Fibroblast of skin of scalp (primary cell): ENCODE measurements at places on chromosomes 2 and 18.
A peak's percentile ranks its signal among the peaks of the same experiment; 100 is the strongest.

DNA sequence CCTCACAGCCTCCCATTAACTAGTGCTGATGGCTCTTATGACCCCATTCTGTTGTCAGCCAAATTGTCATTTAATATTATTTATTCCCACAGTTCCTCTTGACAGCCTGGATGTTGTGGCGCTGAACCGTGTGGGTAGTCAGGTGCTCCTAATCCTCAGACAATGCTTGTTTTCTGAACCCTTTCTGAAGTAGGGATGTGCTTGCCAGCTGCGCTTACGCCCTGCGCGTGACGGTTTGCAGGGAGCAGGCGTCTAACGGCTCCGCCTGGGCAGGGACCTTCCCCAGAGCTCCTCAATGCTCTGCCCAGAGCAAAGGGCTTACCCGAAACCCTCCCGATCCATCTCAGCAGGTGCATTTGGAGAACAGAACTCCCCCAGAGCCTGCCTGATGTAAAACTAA is 358.2 kb upstream of the MYT1L start:
- DNase-seq, result no peak

DNA sequence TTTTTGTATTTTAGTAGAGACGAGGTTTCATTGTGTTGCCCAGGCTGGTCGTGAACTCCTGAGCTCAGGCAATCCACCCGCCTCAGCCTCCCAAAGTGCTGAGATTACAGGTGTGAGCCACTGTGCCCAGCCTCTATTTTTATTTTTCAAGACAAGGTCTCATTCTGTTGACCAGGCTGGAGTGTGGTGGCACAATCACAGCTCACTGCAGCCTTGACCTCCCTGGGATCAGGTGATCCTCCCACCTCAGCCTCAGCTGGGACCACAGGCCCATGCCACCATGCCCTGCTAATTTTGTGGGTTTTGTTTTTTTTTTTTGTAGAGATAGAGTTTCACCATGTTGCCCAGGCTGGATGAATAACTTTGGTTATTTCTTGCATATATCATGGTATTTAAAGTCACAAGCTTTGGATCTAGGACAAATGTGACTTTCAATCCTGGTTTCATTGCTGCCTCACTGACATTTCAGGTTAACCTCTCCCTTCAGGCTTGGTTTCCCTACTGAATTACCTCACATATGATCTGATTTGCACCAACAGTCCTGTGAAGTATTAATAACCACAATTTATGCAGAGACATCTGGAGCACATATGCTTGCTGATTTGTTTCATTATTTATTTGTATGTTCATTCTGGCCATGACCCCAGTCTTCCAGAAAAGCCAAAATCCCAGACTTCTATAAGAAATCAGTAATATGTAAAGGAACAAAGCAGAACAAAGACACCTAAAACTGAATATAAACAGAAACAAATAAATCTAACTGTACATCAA is 17.5 kb upstream of the RAB31 start:
- no peak for DNase-seq

GRCh38 chr2:238094438-238095022 is 5.6 kb upstream of the ESPNL start:
- DNase-seq, result no peak

GRCh38 chr2:81266106-81266505 is 961.6 kb upstream of the LRRTM1 start:
- DNase-seq, result peak; percentile 1

GRCh38 chr2:47262657-47263056 is 107.5 kb upstream of the STPG4 start:
- no peak for DNase-seq

GRCh38 chr2:146312899-146313298 is 1531.9 kb upstream of the ACVR2A start:
- peak; percentile 64 for DNase-seq

GRCh38 chr2:131641414-131642206 is 113.9 kb downstream of the CCDC74A start:
- peak; percentile 59 for DNase-seq

DNA sequence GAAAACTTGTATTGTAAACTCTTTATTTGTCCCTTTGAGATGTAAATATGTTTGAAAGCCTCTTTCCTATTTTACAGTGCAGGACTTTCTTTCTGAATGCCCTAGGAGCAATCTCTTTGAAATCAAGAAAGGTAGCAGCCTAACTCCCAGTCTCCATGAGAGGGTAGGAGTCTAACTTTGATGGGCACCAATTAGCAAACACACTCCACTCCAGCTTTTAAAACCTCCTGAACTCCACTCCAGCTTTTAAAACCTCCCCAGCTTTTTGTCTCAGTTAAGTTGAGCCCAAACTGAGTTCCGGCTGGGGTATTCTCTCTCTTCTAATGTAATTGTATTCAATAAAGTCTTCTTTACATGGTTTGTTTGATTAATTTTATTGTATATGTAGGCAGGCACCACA is 493.7 kb upstream of the CDH7 start:
- no peak for DNase-seq

DNA sequence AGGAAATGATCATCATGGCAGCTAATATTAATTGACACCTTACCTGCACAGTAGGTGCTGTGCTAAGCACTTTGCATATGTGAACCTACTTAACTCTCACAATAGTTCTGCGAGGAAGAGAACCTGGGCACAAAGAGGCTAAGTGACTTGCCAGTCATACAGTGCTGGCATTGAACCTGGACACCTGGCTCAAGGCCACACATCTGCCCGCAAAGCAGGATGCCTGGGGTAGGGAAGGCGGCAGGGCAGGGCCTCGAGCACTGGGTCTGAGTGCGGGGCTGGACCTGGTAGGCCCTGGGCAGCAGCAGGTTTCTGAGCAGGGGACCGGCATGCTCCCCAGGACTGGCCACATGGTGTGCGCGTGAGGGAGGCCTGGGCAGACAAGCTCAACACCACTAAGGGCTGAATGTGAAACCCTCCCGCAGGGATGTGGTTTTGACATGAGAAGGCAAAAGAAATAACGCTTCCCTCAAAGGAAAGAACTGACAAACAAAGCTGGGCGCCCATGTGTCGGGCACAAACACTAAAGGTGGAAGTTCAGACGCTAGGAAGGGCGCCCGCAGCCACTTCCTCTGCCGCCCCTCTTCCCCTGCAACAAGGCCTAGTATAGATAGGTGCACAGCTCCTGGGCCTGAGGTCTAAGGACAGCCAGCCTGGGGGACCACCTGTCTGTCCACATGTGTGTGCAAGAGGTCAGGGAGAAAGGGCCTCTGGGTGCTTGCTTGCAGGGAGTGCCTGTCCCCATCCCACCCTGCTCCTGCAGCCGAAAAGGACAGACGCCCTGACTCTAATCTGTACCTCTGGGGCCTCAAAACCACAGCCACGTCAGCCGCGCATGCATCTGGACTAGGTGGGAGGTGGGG is 92.5 kb downstream of the ZFP36L2 start:
- DNase-seq, result no peak

DNA sequence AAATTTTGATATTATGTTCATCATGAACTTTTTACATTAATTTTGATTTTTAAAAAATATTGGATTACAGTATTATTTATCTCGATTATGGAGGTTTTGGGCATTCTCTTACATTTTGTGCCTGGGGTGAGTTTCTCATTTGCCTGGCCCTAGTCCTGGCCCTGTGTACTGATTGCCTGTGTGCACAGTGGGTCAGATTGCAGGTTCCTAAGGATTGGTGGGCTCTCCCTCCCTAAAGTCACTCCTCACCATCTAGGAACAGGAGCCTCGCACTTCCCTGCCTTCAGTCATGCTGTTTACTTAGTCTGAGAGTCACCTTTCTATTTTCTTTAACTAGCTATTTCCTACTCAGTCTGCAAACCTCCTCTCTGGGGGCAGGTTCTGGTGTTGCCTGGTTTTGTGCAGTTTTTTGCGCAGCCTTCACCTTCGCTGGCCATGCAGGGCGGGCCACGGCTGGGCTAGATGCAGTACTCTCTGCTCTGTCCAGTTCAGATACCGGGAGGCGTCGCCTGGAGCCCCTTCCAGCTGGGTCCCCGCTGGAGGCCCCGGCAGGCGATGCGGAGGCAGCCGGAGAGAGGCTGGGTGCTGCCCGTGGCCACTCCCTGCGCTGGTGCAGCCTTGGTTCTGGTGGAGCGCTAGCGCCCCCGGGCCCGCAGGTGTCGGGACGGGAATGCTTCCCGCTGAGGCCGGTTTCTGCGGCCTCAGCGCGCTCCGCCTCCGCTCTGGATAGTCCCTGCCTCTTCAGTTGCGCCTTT is 23.3 kb upstream of the MC5R start:
- DNase-seq, result peak; percentile 3
